ENCODE measurements at places on chromosomes 3 and 15.
A peak's percentile ranks its signal among the peaks of the same experiment; 100 is the strongest.

DNA sequence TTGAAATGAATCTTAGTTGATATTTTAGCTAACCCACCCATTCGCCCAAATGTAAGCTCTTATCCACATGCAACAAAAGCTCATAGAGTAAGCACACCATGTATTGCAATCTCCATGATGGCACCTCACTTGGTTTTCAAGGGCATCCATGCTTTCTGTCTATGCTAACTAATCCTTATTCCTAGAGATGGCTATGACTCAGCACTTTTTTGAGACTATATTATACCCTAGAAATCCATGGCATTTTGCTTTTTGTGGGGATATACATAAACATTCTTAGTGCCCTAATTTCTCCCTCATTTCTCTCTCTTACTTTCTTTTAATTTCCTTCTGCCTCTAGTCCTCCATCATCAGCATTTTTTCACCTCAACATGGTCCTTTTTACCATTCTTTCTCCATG lies 168.5 kb upstream of the STT3B start:
- DNase-seq, result no peak

- DNase-seq, result peak; percentile 82
These were observed 55.7 kb upstream of the CP start for GRCh38 chr3:149277331-149277813.

GRCh38 chr15:74041777-74042435 lies 40.4 kb downstream of the GOLGA6A start:
- no peak for DNase-seq

DNA sequence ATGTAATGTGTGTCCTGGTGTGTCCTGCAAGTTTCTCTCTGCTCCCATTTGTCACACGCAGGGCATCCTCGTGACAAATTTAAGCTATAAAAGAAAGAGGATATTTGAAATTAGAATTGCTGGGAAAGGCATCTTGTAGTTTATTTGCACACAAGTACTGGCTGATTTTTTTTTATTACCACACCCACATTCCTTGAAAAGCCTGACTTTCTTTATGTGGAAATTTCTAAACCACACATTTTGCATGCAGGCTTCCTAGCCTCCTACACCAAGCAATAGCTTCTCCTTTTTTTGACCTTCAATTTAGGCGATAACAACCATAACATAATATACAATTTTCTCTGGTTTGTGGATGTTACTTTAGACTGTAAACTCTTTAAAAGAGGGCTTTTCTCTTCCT lies 126.1 kb downstream of the SERPINI1 start:
- DNase-seq, result no peak

DNA sequence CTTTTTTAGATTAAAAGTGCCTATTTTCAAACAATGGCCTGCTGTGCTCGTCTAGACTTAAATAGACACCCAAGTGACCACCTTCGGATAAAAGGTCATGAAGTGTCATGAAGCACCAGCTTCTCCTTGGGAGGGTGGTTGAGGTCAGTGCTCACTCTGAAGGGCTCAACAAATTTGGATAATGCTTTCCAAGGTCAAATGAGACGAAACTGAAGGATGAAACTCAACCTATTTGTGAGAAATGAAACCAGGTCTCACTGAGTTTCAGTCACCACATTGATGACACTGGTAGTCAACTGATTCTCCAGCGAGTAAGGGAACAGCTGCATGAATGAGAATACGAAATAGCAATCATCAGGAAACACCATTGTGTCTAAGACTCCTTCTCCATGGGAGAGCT lies 852.6 kb downstream of the NTRK3 start:
- DNase-seq, result no peak

DNA sequence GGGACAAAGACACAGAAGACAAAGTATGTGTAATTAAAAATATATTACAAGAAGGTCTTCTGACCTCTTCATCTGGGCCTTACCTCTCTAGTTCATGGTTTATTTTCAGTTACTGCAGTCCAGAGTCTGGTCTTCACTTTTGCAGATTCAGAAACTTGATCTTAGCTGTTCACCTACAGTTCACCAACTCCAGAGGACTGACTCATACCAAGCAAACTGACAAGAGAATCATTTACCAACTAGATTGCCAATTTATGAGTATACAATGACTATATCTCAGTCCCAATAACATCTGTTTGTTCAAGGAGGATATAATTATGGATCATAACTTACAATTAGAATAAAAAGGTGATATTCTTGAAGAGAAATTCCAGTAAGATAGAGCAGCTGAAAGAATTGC lies 9.0 kb downstream of the P2RY1 start:
- no peak for DNase-seq

DNA sequence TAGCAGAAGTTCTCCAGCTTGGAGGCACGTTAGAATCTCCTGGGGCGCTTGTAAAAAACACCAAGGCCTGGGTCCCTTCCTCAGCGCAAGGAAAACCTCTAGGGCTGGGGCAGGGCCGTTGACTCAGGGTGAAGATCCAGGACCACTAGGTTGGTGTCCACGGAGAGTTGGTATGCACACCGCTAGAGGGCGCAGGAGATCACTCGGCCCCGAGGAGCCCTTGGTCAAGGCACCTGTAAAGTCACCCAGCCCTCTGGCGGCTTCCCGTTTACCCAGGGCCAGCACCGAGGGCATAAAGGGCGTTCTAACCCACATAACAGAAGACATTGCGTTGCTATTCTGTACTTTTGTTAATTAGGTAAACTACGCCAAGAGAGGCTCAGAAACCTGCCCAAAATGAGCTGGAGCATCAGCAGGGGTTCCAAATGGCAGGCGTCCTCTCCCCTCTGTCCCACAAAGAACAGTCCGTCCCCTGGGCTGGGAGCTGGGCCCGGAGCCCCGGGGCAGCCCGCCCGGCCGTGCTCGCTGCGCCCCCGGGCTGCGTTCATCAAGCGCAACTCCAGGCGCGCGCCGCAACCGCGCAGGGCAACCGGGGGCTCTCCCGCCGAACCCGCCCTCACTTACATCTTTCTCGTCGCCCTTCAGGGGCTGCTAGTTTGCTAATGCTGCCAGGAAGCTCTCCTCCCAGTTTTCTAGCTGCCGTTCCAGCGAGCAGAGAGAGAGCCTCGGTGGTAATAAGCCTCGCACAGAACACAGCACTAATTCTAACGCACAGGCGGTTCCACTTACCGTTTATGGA lies 332.1 kb downstream of the ARRDC4 start:
- peak; percentile 61 for DNase-seq

GRCh38 chr3:23590424-23591273 lies 215.1 kb upstream of the UBE2E1 start:
- DNase-seq, result no peak

DNA sequence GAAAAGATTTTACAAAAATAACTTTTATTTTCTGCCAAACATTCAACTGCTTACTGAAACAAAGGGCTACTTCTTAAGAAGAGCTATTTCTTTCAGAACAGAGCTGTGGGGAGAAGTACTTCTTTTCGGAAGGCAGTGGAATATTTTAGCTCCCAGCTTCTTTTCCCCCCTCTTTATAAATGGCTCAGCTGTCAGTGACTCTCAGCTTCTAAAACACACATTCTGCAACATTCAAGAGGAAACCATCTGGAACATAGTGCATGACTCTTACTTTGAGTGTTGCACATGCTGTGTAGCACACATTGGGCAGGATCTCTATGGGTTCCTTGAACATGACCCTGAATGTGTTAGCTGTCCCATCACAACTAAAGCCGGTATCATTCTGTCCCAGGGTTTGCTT lies 7.0 kb upstream of the C15orf40 start:
- no peak for DNase-seq

DNA sequence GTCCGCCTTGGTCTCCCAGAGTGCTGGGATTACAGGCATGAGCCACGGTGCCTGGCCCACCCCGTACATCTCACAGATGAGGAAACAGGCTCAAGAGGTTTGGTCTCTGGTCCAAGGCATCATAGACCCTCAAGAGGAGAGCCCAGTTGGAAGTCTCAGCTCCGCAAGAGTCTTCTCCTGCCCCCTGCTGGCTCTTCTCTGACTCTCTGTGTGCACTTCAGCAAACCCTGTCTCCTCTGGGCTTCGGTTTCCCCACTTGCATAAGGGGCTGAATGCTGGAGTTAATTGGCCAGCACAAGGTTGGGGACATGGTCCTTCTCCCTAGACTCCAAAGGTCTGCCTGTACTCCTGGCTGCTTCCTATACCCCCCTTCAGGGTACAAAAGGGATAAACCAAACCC lies 3.9 kb downstream of the MST1R start:
- peak; percentile 23 for DNase-seq

DNA sequence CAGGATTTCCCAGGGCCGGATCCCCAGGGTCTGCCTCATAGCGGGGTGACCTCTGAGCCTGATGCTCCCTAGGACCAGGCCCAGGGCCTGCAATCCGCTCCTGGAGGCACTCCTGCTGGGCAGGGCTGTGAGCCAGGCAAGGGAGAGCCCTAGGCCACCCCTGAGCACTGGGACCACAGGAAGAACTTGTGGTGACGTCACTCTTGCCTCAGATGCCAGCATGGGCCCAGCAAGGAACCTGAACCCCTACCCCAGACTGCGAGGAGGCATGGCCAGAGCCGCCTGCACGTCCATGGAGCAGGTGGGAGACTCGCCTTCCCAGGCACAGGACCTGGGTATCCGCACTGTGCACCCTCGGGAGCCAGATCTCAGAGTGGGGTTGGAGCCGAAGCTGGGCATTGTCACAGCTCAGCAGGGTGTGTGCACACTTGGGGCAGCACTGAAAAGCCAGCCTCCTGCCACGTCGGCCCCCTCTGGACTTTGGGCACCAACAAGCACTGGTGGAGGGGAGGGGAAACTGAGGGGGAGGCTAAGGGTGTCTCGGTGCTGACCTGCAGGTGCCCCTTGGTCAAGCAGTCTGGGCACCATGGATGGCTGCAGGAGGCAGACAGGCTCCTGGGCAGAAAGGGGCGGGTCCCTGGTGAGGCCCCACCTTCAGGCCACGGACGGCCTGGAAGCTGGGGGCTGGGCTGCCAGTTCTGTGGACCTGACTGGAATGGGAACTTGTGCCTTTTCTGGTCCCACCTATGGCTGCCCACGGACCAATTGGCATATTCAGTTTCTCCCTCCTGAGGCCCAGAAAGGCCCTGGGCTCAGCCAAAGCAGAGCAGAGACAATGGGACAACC lies 49.3 kb downstream of the SLC6A20 start:
- no peak for DNase-seq

- no peak for DNase-seq
These were observed 131.5 kb upstream of the SATB1 start for GRCh38 chr3:18556503-18557135.

DNA sequence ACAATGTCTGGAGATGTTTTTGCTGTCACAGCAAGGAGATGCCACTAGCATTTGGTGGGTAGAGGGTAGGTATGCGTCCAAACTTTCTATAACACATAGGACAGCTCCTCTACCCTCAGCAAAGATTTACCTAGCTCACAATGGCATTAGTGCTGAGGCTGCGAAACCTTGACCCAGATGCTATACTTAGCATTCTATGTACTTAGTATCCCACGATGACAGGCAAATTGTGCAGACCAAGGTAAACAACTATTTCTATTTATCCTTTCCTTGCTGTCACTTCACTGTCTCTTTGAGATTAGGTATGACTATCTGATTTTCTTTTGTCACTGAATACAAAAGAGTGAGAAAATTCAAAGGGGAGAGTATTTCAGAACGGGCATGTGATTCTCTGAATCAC lies 265.2 kb upstream of the ZNF385D start:
- no peak for DNase-seq

DNA sequence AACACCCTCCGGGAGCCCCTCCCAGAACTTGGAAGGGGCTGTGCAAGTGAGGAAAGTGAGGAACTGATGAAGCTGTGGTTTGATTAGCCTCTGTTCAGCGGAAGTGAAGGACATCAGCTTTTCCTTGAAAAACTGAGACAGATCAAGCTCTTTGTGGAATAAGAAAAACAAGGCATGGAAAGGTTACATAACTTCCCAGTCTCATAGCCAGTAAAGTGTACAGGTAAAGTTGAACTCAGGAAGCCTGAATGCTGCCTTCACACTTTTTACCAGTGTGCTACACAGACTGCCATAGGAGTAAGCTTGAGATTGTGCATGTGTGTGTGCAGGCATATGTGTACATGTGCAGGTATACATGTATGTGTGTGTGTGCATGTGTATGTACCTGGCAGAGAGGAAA lies 293.2 kb downstream of the FGF12 start:
- DNase-seq, result no peak

DNA sequence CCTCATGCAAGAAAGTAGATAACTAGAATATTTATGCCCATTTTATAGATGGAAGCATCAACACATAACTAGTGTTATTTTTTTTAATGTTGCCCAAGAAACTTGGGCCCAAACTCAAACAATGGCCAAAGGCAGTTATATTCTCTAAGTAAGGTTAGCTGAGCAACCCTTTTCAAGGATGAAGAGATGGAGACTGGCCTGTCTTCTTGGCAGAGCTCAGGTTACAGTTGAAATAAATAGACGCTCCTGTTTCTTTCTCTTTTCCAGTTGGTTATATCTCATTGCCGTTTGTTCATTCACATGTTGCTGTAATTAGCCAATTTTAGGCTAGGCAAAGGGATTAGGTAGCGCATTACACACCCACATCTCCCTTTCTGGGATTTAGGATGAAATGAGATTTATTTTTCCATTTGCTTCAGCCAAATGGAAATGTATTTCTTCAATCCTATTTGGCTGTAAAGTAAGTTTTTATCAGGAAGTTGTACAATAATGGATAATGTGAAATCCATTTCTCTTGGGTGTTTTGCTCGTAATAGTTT lies 93.2 kb downstream of the CMSS1 start:
- no peak for DNase-seq

DNA sequence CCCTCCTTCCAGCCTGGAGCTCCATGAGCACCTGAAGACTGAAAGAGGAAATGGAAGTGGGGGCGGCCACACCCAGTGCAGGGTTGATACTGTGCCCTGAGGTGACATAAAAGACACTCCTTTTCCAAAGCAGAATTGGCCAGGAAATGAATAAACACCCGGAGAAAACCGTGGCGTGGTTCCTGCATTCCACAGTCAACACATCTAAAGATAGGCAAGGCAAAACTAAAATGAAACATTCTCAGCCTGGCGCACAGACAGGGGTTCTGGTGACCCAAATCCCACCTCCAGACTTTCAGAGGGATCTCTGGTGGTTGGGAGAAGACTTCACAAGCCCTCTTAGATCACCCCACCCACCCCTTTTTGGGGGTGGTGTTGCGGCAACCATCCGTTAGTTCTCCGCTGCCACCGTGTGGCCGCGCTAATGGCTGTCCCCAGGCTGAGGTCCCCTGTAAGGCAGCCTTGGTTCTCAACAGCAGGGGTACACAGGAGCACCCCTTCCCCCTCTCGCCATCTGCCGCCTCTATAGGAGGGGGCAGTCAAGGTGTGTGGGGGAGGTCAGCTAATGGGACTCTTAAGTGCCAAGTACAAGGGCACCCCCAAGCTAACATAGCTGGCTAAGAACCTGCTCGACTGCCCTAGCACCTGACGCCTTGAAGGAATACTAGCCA lies 2.5 kb upstream of the MST1R start:
- peak; percentile 58 for DNase-seq

GRCh38 chr3:4841225-4841624 lies 138.0 kb upstream of the BHLHE40 start:
- DNase-seq, result no peak

GRCh38 chr3:116770815-116771450 lies 61.4 kb downstream of the TUSC7 start:
- DNase-seq, result peak; percentile 87

GRCh38 chr15:28979208-28979841 lies 93.6 kb downstream of the APBA2 start:
- DNase-seq, result no peak
